GOT3 (cell line): ENCODE measurements at places on chromosomes 6 and 20.

DNA sequence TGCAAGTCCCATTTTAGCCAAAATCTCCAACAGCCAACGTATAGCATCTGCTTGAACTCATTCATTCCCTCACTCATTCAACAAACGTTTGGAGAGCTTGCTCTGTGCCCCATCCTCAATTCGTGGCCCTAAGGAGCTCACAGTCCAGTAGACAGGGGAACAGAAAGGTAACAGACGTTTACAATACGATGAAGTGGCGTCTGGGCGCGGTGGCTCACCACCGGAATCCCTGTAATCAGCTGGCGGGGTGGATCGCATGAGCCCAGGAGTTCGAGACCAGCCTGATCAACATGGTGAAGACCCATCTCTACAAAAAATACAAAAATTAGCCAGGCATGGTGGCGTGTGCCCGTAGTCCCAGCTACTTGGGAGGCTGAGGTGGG lies 790 bp upstream of the E2F1 start:
- no peak for DNase-seq

DNA sequence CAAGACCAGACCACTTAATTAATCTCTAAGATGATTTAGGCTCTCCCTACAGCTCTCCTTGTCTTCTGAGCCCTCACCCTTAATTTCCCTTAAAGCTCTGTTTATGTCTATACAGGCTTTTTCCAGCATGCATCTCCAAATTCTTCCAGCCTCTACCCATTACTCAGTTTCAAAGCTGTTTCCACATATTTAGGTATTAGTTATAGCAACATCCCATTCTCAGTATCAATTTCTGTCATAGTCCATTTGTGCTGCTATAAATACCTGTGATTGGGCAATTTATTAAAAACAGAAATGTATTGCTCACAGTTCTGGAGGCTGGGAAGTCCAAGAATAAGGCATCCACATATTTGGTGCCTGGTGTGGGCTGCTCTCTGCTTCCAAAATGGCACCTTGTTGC lies 2.3 kb upstream of the SERPINB1 start:
- no peak for DNase-seq

GRCh38 chr20:1375515-1375914 lies 17.3 kb downstream of the FKBP1A start:
- DNase-seq, result no peak

DNA sequence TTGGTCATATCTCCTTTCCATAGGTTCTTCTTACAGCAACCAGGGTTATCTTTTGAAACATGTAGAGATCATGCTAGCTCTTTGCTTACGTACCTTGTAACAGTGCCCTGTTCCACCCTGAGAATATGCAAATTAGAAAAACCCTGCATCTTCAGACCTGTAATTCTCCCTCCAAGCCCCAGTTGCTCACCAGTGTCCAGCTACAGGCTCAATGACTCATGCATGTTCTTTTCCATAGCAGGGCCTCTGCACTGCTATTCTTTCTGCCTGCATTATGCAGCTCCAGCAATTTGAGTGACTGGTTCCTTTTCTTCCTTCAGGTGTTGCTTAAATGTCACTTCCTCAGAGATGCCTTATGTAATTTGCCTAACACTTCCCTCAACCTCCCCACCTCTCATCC lies 636.2 kb downstream of the KHDRBS2 start:
- DNase-seq, result no peak

DNA sequence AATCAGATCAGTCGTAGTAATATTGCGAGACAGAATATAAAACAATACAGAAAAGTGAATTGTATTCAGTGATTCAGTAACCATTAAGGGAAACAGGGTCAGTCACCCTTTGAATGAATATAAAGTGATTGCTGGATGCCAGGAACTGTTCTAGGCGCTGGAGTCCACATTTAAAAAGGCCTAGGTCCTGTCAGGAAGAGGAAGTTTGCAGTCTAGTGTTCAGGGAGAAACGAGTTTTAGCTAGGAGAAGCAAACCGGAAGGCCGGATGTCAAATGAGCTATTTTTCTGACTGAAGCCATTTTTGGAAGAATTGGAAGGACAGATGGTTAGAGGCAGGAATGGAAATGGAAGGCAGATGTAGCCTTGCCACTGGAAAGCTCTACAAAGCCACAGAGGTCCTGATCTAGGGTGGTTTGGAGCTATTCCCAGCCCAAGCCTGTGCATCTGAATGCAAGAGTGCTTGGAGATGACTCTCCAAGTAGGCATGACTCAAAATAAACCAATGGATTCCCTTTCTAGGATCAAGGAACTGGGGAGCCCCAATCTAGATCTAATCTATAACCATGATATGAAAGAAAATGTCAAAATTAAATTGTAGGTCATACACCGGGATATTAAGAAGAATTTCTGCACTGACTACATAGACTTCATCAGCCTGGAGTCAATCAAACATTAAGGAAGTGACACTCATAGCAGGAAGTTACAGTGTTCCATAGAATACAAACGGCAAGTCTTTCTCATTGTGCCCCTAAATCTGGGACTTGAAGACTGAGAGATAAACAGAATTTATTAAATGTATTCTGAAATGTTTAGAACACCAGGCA lies 36.8 kb upstream of the CDKAL1 start:
- DNase-seq, result no peak

- no peak for DNase-seq
Observed at GRCh38 chr6:117840541-117840983, 66.5 kb upstream of the SLC35F1 start.

- DNase-seq, result no peak
Observed at GRCh38 chr6:105487040-105487790, 84.3 kb upstream of the PREP start.

GRCh38 chr20:15902493-15902892 lies 670.8 kb downstream of the KIF16B start:
- DNase-seq, result no peak

DNA sequence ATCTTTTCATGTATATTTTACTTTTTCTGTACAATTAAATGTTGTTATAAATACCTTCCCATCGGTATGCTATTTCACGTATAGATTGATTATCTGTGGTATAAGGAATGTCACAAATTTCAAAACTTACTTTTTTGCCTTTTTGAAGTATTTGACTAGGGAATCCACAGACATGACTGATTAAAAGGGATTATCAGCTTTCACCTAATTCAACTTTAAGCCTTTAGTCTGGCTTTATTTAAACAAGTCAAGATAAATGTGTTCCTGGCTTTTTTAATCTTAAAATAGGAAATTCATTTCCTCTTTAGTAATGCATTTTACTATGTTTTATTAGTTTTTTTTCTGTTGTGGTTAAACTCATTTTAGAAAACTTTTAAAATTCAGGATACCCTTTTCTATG lies 160.0 kb downstream of the MACROD2 start:
- DNase-seq, result no peak

- DNase-seq, result no peak
Observed at GRCh38 chr20:47319517-47320252, 36.8 kb downstream of the ZMYND8 start.

- DNase-seq, result no peak
Observed at GRCh38 chr20:59848182-59848581, 85.3 kb downstream of the SYCP2 start.

DNA sequence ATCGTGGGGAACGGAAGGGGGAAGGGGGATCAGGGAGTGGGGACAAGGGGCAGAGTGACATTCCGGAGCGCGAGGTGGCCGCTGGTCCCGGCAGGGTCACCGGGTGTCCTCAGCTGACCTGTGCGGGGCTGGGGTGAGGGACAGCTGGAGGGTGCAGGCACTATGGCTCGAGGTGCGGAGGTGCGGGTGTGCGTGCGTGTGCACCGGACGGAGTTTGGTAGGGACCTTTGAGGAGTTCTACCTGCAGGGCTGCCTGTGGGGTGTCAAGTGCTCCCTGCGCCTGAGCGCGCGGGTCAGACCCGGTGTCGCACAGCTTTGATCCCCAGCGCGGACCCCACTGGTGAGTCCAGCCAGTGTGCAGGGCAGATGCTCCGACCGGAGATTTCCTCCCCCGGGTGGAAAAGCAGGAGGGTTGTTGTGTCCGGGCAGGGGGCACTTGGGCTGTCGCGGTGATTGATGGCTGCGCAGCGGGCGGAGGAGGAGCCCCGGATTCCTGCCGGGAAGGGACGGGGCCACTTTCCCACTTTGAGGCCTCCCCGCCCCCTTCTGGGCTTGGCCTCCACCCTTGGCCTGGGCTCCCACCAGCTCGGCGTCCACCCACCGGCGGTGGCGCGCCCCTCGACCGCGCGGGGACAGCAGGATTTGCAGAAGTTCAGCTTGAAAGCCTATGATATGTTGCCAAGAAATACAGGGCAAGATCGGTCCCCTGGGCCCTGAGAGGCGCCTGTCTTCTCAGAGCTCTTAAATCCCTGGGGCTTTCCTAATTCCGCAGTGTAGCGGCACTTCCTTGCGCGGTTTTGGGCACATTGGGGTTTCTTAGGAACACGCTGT lies 658 bp downstream of the RIN2 start:
- DNase-seq, result no peak

DNA sequence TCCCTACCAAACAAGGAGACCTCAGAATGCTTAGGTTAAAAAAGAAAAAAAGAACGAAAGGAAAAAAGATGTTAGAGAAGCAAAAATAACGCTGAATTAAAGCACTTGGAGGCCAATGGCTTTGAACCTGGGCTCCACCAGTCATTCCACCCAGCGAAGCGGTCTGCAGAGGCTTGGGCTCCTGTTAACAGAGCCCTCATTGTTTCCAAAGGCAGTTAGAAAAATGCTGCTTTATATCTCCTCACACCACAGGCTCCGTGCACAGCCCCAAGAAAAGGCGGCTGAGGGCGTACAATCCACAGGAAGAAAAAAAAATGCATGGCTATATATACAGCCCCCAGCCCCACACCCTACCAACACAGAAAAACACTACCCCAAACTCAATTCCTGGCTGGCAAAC lies 255.9 kb downstream of the FOXC1 start:
- no peak for DNase-seq

DNA sequence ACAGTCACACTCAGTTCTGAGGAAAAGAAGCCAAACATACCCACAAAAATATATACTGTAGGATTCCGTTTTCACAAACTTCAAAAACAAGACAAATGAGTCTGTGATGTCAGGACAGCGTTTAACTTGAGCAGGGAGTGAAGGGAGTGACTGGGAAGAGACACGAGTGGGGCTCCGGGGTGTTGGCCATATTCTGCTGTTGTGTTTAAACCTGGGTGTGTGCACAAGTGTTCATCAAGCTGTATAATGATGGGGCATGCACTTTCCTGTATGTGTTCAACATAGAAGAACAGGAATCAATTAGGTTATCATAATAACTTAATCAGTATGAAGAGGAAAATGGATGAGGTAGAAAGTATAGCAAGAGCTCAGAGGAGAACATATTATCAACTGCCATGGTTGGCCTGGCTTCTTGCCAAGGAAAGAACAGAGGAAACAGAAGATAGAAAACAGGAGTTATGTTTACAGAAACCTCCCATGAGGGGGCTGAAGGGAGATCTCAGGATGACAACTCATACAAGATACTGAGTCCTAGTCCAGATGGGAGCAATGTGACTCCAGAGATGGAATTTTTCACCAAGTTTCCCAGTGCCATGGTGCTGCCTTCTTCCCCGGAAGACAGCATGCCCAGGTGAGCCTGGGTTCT lies 15.1 kb upstream of the AFDN start:
- no peak for DNase-seq

DNA sequence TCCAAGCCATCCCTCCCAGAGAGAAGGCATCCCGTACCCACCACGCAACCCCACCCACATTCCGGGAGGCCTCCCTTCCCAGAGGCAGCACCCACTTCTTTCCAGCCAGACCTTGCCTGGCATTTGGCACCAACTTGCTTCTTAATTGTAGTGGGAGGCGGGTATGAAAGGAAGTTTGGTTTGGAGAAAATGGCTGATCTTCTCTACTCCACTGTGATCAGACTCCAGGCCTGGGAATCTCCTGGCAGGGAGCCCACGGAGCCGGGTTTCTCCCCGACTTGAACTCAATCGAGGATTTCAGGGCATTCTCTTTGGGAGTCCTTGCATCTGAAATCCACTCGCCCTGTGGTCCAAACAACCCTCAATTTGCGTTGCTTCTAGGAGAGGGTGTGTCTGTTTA lies 107.1 kb downstream of the ZDHHC14 start:
- DNase-seq, result no peak

- no peak for DNase-seq
Observed at GRCh38 chr6:169960521-169960885, 209.1 kb downstream of the ERMARD start.

DNA sequence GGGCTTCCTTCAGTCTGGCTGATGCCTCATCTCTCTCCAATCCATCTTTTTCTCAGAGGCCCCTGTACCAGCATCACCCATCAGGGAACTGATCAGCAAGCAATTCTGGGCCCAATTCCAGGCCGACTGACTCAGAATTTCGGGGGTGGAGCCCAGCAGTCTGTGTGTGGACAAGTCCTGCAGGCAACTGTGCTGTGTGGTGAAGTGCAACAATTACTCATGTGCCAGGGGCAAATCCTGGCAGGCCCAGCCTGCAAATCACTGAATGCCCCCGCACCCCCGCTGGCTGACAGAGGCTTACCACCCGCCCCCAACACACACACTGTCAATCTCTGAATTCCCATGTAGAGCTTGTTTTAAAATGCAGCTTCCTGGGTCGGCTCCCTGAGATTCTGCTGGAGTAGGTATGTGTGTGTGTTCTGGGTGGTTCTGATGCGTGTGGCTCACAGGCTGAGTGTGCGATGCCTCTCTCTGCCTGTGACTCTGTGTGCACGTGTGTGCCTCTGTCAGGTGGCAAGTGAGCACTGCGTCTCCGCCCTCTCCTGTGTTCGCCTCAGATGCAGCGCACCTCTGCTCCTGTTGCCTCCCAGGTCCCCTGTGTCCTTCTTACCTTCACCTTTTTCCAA lies 45.4 kb downstream of the SSR1 start:
- DNase-seq, result peak; percentile 84

GRCh38 chr20:22703843-22704242 lies 119.5 kb upstream of the FOXA2 start:
- no peak for DNase-seq
